ENCODE measurements at places on chromosomes 1 and 21.

- no peak for DNase-seq
These were observed 237.9 kb downstream of the PBX1 start for GRCh38 chr1:164796916-164797315.

DNA sequence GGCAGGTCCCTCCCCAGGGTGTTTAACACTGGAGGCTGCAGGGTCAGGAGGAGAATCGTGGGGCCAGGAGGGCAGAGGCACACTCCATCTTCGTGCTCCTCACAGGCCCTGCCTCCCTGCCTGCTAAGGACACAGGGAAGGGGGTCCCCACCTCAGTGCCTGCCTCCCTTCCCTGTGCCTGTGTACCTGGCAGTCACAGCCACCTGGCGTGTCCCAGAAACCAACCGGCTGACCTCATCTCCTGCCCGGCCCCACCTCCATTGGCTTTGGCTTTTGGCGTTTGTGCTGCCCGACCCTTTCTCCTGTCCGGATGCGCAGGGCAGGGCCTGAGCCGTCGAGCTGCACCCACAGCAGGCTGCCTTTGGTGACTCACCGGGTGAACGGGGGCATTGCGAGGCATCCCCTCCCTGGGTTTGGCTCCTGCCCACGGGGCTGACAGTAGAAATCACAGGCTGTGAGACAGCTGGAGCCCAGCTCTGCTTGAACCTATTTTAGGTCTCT is 623 bp upstream of the BGLAP start:
- no peak for DNase-seq

DNA sequence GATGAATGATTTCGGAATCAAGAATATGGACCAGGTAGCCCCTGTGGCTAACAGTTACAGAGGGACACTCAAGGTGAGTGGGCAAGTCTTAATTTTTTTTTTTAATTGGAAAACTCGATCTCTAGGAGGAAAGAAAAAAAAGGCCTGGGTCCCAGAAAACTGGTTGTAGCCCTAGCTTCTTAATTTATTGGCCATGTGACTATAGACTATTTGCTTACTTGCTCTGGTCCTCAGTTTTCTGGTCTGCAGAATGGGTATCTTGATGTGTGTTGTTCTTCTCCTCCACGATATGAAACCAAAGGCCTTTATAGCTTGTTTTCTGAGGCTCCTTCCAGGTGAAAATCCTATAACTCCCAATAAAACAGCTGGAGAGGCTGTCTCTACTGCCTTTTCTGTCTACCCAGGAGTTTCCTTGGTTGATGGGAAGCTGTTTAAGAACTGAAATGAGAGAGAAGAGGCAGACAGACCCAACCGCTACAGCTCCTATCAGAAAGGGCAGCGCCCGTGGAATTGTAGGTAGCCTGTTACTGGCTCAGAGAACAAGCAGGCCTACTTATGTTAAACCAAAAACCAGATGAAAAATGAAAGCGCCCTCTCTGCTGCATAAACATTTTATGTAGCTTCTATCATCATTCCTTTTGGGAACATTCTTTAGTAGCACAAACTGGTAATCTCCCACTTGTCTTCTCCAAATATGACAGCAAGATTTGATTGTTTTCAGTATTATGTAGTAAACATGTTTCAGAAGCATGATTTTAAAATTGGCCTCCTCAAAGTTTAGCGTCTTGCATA is 4.5 kb downstream of the ETS2 start:
- no peak for DNase-seq

GRCh38 chr1:15870421-15870820 is 22.9 kb downstream of the SPEN start:
- no peak for DNase-seq

- DNase-seq: no peak
These were observed 11.8 kb upstream of the CGN start for GRCh38 chr1:151499365-151499764.

GRCh38 chr1:208569181-208569580 is 325.0 kb upstream of the PLXNA2 start:
- DNase-seq: no peak

DNA sequence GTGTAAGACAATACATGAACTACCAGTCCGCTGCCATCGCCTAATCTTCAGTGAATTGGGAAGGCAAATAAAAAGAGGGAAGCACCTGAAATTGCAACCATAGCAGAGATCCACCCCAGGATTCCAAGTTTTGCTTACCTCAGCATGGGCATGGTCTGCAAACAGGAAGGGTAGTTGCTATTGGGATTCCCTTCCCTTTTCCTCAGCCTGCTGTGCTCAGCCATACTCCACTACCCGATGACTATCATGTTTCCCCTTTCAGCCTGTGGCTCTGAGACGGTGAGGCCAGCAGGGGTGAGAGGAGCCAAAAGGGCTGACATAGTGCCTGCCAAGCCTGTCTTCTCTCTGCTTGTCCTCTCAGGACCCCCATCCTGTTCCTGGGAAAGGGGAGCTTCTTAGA is 64.2 kb downstream of the GPR137B start:
- DNase-seq: no peak

- DNase-seq: no peak
These were observed 22.4 kb upstream of the SRRM1 start for GRCh38 chr1:24620678-24621077.

- peak; percentile 74 for DNase-seq
These were observed 12.2 kb downstream of the ADAMTSL4 start for GRCh38 chr1:150561254-150561973.

DNA sequence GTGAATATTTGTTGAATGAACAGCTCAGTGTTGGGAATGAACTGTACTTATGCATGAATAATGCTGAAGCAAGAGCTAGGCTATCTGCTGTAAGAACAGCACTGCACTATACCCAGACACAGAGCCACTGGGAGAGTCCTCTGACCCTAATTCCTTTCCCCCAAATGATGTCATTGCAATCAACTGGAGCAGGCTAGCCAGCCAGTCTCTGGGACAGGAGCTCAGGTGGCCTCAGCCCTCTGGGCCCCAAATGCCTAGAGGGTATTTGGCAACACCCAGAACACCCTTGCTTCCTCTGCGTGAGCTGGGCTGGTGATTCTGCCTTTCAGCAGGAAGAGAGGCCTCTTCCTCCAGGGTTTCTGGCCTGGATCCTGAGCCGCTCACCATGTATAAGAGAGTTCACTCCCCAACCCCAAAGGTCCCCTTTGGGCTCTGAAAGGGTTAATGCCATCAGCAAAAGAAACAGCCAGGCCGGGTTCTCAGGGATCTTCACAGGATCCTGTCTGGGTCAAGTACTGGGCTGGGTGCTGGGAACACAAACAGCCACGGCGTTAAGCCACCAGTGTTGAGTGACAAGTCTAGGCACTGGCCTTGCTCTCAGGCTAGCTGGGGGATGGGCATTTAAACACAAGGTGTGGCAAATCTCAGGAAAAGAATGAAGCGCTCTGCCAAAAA is 3.7 kb upstream of the PADI4 start:
- DNase-seq: no peak

- no peak for DNase-seq
These were observed 89.6 kb upstream of the CD34 start for GRCh38 chr1:208000504-208000903.

- DNase-seq: no peak
These were observed 65.2 kb downstream of the GBP6 start for GRCh38 chr1:89429062-89429461.

DNA sequence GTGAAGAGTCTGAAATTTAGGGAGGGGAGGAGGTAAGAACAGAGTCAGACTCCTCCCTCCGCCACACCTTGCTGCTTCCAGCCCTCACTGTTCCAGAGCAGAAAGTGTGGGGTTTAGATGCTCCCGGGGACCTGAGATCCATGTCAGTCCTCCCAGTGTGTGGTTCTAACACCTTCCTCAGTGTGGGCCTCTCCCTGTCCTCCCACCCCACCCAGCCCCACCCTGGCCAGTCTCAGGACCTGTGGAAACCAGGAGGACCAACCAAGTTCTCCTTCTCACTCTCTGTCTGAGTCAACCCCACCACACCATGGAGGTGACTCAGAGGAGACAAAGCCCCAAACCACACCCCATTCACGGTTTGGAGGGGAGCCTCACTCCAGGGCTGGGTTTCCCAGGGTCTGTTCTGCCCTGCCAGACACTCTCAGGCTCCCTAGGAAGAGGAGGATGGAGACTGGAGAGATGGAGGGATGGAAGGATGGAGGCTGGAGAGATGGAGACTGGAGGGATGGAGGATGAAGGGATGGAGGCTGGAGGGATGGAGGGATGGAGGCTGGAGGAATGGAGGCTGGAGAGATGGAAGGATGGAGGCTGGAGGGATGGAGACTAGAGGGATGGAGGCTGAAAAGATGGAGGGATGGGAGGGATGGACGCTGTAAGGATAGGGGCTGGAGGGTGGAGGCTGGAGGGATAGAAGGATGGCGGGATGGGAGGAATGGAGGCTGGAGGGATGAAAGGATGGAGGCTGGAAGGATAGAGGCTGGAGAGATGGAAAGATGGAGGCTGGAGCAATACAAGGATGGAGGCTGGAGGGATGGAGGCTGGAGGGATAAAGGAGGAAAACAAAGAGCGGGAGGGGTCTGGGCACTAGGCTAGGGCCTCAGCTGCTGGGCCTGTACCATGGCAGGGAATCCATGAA is 100.9 kb upstream of the RUNX3 start:
- peak; percentile 86 for DNase-seq

DNA sequence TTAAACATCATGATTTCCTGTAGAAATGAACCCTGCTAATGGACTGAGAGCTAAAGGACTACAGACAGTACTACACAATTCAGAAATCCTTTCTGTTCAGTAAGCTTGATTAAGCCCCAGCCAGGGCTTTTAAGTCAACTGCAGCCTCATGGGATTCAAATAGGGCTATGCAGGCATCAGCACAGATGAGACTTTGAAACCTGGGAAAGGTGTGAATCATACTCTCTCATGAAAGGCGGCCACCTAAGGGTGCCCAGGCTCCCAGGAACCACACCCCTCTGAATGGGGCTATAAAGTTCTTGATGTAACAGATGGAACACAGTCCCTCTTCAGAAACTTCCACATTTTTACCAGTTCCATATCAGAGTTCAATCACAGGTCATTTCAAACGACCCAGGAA is 7.6 kb downstream of the SIPA1L2 start:
- DNase-seq: no peak

DNA sequence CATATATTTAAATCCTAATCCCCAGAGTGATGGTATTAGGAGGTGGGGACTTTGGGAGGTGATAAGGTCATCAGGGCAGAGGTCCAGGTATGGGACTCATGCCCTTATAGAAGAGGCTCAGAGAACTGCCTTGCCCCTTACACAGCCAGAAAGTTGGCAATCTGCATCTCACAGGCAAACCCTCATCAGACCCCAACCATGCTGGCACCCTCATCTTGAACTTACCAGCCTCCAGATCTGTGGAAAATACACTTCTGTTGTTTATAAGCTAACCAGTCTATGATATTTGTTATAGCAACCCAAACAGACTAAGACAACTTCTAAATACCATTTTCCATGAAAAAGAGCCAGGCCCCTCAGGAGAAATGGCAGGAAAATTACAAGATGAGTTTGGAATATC is 69.3 kb upstream of the PRDX6 start:
- no peak for DNase-seq

DNA sequence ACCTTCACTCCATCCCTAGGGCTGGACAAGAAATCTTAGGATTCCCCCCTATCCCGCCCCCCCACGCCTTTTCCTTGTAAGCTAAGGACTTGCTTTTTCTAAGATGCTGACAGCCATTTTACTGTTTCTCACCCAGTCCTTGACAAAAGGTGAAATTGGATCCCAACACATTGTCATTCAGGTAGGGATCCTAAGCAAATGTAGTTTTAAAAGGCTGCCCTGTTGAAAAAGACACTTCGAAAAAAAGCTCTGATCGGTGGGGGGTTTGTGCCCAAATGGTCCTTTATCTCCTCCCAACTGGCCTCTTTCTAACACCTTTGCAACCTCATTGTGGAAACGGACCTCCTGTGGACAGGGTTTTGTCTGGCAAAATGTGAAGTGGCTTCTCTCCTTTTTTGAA is 2.9 kb downstream of the CACHD1 start:
- no peak for DNase-seq

- DNase-seq: no peak
These were observed 102.8 kb upstream of the COL24A1 start for GRCh38 chr1:86259390-86259789.

- DNase-seq: no peak
These were observed 13.3 kb upstream of the TLR5 start for GRCh38 chr1:223156343-223156742.

- no peak for DNase-seq
These were observed 3.2 kb downstream of the MYOCOS start for GRCh38 chr1:171625225-171625624.

DNA sequence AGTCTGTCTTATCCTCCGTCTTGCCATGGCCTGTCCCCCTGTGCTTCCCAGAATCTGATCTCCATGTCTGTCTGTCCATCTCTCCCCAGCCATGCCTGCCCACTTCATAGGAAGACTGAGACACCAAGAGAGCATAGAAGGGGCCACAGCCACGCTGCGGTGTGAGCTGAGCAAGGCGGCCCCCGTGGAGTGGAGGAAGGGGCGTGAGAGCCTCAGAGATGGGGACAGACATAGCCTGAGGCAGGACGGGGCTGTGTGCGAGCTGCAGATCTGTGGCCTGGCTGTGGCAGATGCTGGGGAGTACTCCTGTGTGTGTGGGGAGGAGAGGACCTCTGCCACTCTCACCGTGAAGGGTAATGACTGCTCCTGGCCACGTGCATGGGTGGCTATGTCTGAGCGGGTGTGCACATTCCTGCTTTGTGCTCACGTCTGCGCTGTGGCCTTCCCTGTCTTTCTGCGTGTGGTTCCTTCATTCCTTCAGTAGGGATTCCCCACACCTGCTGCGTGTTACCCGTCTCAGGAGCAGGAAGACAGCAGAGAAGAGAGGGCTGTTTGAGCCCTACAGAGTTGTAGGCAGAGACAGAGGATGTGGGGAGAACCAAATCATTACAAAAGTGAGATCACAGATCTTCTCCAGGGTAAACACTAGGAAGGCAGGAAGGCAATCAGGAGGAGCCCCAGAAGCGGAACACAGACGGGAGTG is 80.8 kb downstream of the OBSCN start:
- DNase-seq: no peak

GRCh38 chr1:118751166-118751565 is 237.0 kb downstream of the TBX15 start:
- DNase-seq: no peak

DNA sequence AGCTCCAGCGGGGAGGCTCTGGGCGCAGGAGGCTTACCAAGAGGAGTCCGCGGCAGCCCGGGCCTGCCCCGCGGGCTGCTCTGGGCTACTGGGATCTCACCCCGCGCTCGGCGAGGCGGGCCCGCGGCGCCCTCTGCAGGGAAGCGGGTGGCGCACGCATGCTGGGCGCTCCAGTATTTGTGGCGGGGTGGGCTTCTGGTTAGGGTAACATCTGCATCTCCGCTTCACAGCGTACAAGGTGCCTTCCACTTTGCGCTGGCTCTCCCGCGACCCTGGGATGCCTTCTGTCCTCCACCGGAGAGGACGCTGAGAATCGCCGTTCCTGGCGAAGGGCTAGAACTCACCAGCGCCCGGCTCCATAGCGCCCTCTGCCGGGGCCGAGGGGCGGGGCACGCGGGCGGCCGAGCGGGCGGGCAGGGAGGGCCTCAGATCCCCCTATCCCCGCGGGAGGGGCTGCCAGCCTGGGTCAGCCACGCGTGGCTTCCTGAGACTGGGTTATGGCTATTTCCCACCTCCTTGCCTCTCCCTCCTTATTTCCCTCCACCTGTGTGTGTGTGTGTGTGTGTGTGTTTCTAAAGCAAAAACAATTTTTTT is 46.6 kb upstream of the CTBS start:
- peak; percentile 81 for DNase-seq
